ENCODE measurements at places on chromosomes 6 and 20.

GRCh38 chr20:43936805-43937204, 22.2 kb downstream of the TOX2 start:
- no peak for DNase-seq

GRCh38 chr20:37501940-37502339, 19.1 kb upstream of the NNAT start:
- DNase-seq = peak; percentile 89

DNA sequence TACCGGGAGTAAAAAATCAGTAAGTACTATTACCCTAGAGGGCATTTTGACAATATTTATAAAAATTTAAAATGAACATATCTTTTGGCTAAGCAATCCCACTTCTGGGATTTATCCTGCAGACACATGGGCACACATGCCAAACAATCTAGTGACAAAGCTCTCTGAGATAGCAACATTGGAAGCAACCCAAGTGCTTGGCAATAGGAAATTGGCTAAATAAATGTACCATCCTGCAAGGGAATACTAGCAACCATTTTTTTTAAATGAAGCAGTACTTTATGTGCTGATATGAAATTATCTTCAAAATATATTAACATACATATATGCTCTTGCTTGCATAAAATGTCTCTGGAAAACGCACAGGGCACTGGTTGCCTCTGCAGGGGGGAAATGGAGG, 133.8 kb downstream of the SNX5 start:
- no peak for DNase-seq

DNA sequence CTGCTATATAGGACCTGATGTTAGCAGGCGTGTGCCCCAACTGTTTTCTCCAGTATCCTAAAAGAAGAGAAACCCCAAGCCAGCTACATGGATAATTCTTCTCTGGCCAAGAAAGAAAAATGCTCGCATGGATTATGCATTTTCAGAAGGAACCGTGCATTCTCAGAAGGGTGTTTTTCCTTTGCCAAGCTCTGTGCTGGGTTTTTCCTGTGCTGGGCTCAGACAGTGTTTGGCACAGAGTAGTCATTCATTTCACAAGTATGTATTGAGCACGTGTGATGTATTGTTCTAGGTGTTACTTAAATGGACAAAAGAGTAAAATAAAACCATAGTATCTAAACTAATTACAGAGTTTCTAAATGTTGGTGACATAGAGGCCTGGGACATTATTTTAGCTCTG, 62.7 kb upstream of the ZNF133 start:
- DNase-seq = no peak

DNA sequence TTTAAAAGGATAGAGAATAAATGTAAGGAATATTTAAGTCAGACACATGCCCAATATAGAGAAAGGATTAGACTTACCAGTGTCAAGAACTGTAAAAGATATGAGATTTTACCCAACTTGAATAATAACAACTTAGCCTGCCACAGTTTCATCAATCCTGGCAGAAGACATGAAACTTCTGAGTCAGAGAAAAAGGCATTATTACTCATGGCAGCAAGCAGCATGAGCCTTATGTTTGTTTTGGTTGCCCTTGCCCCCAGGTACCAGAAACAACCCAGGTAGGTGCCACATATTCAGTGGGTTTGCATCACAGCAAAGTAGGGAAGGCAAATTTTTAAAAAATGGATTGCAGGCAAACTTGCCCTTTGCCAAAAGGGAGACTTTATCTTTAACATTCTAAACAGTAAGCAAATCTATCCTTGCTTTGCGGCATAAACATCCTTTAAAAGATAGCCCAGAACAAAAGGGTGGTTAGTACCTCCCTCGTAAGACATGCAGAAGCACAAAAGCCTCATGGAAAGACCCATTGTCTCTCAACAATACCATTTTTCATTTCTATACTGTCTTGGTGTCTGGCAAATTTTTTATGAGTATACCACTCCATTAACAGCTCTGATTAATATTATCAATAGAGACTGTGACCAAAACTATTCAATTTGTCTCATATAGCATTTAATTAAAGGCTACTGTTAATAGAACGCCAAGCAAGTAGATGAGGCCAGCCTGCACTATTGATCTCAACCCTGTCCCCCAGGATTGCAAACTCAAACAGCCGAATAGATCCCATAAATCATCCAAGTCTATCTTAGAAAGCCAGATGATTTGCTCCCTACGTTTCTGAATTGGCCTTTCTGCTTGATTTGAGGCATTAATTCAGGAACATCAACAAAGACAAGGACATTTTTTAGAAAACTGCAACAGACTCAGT, 185.1 kb downstream of the COL19A1 start:
- DNase-seq = no peak

- no peak for DNase-seq
Measured at GRCh38 chr20:805713-806112, 27.8 kb upstream of the FAM110A start.

DNA sequence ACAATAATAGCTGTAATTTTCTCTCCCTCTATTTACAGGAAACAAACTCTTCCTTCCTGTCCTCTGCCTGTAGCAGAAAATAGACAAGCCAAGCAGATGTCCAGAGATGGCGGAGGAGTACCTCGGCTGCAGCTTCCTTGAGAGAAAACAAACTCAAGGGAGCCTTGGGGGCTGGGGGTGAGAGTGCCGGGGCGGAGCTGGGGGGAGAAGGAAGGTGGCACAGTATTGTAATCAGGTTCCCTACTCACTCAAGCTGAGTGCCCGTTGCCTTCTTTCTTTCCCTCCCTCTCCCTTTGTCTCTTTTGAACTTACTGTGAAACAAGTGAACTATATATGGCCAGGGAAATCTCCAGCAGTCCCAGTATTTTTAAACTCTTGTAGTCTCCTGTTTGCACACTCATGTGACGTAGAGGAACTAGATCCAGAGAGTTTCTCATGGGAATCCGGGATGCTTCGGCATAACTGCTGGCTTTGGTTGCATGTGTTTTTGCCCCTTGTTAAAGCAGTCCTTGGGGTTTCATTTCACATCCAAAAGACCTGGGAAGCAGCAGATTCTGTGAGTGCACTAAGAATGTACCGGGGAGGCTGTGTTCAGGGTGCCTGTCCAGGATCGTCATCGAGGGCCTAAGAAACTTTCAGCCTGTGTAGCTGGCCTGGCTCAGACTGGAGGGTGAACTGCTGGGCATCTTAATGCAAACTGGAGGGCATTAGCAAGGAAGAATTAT, 44.6 kb upstream of the HDDC2 start:
- DNase-seq = no peak

GRCh38 chr6:36714511-36714910, 16.9 kb downstream of the RAB44 start:
- DNase-seq = no peak

GRCh38 chr20:39913274-39913673, 775.8 kb downstream of the MAFB start:
- no peak for DNase-seq

- no peak for DNase-seq
Measured at GRCh38 chr6:42339991-42340401, 111.7 kb downstream of the TRERF1 start.

DNA sequence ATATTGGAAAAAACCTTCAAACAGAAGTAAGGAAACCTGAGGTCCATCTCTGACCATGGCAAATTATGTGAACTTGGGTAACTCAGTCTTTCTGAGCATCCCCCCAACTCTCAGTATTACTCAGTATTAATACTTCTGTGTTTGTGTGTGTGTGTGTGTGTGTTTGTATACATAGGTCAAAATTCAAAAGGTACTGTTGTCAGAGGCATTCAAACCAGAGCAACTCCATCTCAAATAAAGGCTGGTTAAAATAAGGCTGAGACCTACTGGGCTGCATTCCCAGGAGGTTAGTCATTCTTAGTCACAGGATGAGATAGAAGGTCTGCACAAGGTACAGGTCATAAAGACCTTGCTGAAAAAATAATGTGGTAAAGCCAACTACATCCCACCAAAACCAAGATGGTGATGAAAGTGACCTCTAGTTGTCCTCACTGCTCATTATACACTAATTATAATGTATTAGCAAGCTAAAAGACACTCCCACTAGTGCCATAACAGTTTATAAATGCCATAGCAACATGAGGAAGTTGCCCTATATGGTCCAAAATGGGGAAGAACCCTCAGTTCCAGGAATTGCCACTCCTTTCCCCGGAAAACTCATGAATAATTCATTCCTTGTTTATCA, 33.3 kb upstream of the SLC22A16 start:
- DNase-seq = no peak

DNA sequence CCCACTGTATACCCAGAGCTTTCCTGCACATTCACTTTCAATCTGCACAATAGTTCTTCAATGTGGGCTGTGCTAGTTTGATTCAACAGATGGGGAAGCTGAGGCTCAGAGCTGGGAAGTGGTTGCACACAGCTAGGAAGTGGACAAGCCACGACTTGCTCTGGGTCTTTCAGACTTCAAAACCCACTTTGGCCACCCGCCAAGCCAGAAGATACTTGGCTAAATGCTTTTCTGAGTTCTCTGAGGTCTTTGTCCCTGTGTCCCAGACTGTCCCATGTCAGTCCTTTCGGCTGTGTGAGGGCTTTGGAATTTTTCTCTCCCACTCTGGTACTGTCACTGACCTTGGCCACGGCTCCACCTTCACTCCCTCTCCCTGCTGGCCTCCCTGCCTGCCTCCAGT, 10.6 kb downstream of the PDYN start:
- no peak for DNase-seq

- DNase-seq = no peak
Measured at GRCh38 chr20:20888936-20889335, 176.5 kb upstream of the RALGAPA2 start.

- DNase-seq = no peak
Measured at GRCh38 chr6:132019586-132019985, 68.4 kb upstream of the CCN2 start.

DNA sequence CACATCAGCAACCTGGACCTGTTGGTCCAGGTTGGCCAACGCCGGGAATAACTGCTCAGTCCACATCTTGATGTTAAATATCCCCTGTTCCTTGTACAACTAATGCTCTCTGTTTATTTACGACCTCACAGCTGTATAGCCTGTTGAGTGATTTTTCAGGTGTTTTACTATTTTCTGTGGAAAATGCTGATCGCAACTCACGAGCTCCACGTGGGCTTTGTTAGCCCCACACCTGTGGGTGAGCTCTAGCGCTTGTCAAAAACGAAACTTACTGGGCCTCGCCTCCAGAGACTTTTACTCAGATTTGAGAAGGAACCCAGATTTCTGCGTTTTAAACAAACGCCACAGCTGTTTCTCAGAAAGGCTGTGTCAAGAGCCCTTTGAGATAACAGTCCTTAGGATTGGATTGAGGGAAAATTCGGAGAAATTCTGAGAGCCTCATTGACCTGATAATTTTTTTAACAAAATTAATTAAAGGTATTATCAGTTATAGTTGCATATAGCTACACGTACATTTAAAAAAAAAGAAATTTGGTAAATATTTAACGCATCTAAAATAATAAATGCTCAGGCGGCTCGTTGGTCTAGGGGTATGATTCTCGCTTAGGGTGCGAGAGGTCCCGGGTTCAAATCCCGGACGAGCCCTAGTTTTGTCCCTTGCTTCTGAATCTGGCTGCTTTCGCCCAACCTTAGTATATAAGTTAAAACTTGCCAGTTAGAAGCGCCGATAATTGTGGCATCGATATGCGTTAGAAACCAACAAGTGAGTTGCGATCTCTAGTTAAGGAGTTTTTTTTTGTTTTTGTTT, 16.7 kb downstream of the HMGN4 start:
- DNase-seq = peak; percentile 74

- no peak for DNase-seq
Measured at GRCh38 chr20:21046413-21047070, 59.6 kb downstream of the LINC00237 start.

DNA sequence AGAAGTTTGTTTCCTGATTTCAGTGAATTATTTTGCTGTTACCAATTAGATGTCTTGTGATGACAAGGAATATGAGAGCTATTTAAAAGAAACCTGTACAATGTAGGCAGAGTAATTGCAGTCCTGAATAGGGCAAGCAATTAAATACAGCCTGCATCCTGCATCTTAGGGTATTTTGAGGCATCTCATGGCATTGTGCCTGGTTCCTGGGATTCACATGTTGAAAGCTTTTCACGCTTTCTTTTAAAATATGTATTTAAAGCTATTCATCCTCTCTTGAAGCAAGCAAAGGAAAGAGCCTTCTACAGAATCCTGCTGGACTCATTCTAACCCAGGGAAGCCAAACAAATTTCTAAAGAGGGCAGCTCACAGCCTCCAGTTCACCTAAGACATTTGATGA, 4.7 kb upstream of the RRAGD start:
- DNase-seq = no peak

DNA sequence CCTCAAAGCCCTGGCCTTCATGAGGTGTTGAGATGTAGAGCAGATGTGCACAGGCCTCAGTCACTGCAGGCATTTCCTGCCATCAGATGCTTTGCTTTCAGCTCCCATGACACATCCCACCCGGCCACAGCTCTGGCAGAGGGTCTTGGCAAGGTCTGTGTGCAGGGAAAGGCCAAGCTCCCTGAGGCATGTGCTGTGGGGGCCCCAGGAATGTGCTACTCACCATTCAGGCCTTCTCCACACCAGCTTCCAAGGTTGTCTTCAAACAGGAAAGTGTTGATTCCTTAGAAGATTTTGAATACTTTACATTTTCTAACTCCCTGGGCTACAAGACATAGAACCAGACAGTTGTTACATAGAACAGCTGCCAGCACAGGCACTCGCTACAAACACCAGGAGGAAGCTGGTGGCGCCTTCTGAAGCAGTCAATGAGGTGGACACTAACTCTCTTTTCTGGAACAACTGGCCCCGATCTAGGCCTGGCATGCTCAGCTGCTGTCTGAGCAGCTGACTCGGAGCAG, 27.8 kb downstream of the CASS4 start:
- no peak for DNase-seq

DNA sequence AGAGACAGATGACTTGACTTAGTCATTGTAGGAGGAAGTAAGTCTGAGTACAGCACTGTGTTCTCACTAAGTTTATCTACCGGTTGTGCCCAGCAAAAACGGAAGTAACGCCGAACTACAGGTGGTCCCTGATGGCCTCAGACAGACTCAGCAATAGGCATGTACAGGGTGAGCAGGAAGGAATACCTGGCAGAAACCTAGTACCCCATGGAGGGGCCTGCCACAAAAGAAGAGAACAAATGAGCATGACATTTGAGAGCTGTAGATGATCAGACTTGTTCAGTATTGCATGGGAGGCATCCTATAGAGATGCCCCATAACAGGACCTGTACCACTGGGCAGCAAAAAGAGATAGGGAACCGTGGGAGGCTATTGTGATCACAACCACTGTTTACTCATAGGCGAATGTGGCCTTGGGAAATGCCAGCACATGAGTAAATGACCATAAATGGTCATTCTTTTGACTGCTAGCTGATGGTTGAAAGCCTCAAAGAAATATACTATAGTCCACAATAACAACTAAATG, 106.4 kb upstream of the TAB2 start:
- DNase-seq = no peak

- DNase-seq = no peak
Measured at GRCh38 chr6:26044140-26045064, 42.8 kb upstream of the HFE start.

Measured in NCI-H510A treated with DMSO at 0.1 percent for 48 hours (cell line).